ENCODE measurements at places on chromosomes 2 and 18.

DNA sequence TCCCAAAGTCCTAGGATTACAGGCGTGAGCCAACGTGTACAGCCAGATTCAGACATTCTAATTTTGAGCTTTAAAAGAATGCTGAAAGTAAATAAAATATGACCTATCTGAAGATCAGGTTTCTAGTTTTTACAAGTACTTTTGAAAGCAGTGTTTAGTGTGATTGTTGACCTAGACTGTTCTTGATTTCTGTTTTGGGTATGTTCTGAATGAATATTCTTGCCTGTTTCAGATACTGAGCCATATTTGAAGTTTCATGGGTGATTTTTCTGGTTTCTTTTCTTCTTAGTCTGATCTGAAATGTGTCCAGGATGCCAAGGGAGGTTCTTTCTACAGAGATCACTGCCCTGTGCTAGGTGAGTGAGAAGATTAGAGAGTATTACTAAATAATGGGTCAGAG is 37.2 kb downstream of the MIB1 start:
- no peak for DNase-seq

GRCh38 chr2:74399785-74400184 is 19.7 kb upstream of the DCTN1 start:
- DNase-seq, result no peak

GRCh38 chr2:109402180-109402579 is 211.6 kb downstream of the SEPTIN10 start:
- no peak for DNase-seq

DNA sequence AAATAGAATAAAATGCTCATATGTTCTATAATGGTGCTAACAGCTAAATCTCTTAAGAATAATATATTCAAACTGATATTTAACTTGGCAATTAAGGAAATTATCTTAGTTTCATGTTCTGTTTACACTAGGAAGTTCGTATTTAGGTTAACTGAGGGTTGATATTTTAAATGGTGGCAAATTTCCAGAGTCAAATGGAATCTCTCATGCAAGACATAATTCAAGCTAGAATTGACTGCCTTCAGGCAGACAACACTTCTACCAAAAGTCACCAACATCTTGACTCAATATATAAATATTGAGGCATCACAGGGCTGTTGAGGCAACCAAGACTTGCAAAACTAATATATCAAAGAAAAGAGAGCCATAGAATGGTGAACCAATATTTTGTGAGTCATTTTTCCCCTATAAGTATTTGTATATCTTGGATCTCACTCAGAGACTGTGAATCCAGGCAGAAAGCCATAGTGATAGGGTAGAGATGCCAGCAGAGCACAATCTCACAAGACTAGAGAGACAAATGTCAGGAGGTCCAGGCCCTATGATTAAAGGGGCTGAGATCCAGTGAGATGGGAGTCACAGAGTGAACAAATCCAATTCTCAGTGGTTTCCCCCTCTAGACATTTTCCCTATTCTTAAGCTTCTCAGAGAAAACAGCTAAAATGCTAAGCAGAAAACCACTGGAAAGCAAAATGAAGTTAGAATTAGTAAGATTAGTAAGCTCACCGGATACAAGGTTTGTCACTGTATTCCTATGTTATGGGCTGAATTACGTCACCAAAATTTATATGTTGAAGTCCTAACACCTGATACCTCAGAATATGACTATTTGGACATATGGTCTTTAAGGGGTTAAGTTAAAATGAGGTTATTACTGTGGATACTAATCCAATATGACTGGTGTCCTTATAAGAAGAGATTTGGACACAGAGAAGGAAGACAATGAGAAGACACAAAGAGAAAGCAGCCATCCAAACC is 358.2 kb upstream of the UBE2E3 start:
- DNase-seq, result no peak

- no peak for DNase-seq
Observed at GRCh38 chr2:205556841-205557539, 125.3 kb upstream of the NRP2 start.

GRCh38 chr2:134778372-134778771 is 59.6 kb upstream of the TMEM163 start:
- no peak for DNase-seq

GRCh38 chr2:160419776-160420505 is 73.7 kb downstream of the RBMS1 start:
- no peak for DNase-seq

DNA sequence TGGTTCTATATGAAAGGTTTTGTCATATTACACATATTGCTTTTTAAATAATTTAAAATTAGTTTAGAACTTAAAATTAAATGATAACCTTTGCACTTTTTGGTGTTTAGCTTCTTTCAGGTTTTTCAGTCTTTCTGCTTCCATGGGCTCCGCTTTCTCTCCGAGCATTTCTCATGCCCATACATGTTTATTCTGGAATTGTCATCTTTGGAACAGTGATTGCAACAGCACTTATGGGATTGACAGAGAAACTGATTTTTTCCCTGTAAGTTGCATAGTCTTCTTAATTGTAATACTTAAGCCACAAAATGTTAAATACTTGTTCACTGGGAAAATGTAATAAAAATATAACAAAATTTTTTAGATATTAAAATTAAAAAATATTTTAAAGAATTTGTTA is 31.0 kb downstream of the CYBRD1 start:
- no peak for DNase-seq

- no peak for DNase-seq
Observed at GRCh38 chr2:106970471-106971261, 84.7 kb upstream of the ST6GAL2 start.

- DNase-seq, result no peak
Observed at GRCh38 chr2:26302846-26303245, 43.1 kb upstream of the SELENOI start.

DNA sequence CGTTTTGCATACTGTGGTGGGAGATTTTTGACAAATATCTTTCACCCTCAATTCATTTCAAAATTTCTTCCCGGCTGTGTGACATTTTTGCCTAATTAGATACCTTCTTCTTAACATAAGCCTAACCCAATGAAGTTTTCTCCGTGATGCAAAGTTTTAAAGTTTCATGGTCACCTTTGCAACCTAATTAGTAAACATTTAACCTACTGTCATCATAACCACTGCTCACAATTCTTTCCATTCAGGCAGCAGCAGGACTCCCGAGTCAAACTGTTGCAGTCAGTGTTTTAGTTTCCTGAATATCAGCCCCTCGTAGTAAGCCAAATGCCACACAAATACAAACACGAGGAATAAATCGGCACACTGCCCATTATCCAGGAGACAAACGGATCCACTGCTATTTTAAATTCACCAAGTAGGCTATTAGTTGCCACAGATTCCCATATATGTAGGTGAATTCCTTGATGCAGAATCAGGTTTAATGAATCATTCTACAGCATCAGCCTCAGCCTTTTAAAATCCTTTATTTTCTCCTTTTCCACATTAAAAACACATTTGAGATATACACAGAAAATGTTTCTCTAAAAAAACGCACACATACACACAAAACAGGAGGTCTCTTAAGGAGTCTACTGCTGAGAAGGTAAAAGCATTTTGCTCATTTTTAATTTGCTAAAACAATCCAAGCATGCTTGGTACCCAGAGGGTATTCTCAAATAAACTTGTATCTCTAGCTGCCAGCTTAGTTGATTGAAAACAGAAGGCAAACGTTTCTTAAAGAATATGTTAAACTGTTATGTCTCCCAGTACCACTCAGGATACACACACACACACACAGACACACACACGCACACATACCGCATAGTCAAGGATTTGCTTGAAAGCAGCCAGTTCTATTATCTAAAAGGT is 106.5 kb upstream of the KCTD1 start:
- no peak for DNase-seq

GRCh38 chr2:43402002-43402401 is 175.6 kb upstream of the ZFP36L2 start:
- no peak for DNase-seq

DNA sequence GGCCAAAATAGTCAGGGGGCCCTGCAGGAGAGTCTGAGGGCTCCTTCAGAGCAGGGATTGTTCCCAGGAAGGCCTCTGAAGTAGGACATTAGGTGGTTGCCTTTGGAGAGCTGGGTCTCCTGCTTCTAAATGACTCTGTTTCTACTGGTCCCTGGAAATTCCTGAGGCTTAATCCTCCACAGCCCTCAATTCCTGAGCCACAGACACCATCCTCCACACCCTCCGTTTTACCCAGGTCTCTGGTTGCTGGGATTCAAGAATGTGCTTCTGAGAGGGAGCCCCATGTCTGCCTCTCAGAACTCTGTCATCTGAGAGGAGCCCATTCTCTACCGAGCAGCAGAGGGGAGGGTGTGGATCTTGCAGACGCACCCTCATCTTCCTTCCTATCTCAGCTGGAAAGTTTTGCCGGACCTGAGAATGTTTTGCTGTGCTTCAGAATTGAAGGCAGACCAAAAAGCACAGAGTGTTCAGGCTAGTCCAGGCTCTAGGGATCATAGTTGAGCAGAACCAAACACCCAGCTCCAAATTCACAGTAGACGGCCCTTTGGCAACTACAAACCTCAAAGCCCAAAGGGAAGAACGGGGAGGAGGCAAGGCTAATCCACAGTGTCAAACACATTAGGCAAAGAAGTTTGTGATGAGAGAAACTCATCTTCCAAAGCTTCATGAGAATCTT is 8.1 kb downstream of the VIT start:
- DNase-seq, result no peak

GRCh38 chr2:55357927-55358326 is 61.7 kb downstream of the CCDC88A start:
- DNase-seq, result no peak

- no peak for DNase-seq
Observed at GRCh38 chr2:137947728-137948336, 16.4 kb upstream of the HNMT start.

DNA sequence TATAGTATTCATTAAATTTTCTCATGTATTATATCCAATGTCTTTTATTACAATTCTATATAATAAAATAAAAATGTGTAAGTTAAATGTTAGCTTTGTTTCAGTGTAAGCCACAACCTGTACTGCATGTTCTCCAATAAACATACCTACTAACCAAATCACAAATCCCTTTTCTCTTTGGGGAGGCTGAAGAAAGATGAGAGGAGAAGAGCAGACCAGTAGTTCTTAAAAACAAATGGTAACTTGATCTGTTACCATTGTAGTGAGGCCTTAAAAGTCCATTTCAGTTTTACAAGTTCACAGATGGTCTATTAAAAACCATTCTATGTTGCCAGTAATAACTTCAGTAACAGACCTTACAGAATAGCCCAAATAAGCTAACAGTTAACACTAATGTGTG is 100.5 kb downstream of the SOS1 start:
- no peak for DNase-seq

- DNase-seq, result no peak
Observed at GRCh38 chr2:152369176-152369860, 34.3 kb downstream of the FMNL2 start.

GRCh38 chr2:161424394-161424769 is 8.3 kb downstream of the TBR1 start:
- no peak for DNase-seq

DNA sequence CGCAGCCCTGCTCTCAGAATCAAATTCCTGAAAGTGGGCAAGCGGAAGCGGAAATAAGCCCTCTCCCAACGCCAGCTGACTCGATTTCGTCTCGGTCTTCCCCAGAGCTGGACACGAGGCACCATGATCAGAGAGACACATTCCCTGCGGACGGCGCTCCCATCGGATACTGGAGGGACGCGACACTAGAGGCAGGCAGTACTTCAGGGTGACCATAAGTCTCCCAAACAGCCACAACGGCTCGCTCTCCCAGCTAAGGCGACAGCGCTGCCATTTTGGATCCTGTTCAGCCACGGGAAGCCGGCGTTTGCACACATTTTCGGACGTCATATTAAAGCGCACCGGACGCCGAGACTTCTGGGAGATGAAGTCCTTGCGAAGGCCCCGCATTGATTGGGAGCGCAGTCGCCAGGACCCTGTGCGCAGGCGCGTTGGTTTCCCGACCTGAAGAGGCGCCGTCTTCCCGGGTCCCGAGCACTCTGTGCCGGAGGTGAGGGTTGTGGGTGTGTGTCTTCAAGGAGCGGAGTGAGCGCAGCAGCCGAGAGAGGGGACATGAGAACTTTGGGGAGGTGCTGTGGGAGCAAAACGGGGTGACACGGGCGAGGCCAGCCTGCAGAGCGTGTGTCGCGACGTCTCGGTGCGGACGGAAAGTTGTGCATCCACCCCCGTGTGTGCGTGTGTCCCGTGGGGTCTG is at the start of gene ZNF2:
ZNF2 (plus strand) TSS at position 439 of the 694 bp plus-strand sequence. CDS start 10,418 bp downstream, outside the sequence.
- peak; percentile 91 for DNase-seq

DNA sequence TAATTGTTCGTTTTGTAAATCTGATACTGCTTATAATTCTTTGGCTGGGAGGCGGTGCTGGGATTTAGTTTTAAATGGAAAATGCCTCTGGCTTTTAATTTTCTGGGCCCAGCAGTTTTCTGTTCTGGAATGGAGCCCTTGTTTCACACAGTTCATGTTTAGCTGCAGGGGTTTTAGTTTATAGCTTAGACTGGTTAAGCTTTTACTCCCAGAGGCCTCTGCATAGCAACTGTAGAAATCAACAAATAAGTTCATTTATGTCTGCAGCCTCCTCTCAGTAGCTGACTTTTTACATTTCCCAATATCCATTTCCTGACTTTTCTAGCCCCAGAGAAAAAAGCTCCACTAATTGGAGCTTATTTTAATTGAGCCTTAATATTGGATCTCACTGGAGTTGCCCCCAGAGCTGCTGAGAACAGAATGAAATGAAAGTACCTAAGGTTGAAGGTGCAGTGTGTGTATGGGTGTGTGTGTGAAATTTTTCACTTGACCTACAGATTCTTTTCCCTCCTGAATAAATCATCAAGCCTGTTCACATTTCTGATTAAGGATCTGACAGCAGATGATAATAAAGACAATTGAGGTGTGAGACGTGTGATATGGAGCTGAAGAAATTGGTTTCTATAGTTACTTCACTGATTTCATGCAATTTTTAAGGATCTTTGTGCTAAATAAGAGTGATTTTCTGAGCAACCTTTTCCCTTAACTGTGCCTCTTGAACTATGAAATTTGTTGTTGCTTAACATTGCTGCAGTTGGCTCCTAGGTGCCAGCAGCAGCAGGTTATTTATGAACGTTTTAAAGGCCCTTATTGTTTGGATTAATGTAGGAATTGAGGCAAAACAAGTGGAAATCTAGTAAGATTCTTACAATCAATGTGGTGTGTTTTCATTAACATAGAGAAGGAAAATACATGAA is 109.6 kb downstream of the TAF4B start:
- no peak for DNase-seq

GRCh38 chr2:54808661-54809060 is 85.2 kb downstream of the EML6 start:
- no peak for DNase-seq

GRCh38 chr2:235286622-235287374 is 207.0 kb upstream of the AGAP1 start:
- DNase-seq, result no peak

GRCh38 chr2:208360259-208361076 is 46.1 kb upstream of the PTH2R start:
- DNase-seq, result no peak

GRCh38 chr2:211376410-211376809 is 820.0 kb downstream of the CPS1 start:
- DNase-seq, result no peak

GRCh38 chr2:30766666-30767065 is 40.6 kb downstream of the CAPN13 start:
- DNase-seq, result no peak

DNA sequence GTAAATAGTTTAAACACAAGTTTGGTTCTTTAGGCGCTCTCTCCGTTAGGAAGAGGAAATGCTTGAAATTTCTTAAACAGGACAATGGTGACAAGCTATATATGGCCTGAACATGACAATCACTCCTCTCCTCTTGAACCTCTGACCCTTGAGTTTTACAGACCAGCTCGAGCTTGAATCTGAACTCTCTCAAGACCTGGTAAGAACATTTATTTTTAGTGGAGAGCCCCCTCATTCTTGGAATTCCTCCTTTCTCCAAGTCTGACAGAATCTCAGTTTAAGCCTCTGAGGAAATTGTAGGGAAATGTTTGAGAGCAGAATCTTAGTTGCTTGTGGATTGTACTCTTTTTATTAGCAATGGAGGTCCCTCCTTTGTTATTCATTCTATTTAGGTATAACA is 1293.6 kb upstream of the ZEB2 start:
- DNase-seq, result no peak
